ENCODE measurements at places on chromosomes 3 and 15. TPM values are rescaled to one million over a fixed set of nuclear protein-coding genes. Genes with fewer than 3 reads are reported as not detected.
A peak's percentile ranks its signal among the peaks of the same experiment; 100 is the strongest.

- peak overlapping the region; percentile 92 for H3K27ac ChIP-seq
- no peaks in the 10 kb centered on the region for H3K36me3 ChIP-seq
- H3K4me1 ChIP-seq = no peaks in the 10 kb centered on the region
- H3K4me3 ChIP-seq = no peak overlapping the region
- DNase-seq = no peak
These were observed 1.2 kb upstream of the WDR6 start for GRCh38 chr3:49005998-49006397.

GRCh38 chr3:158105119-158105709 is 1.0 kb downstream of the SHOX2 start:
- peak overlapping the region; percentile 37 for H3K4me3 ChIP-seq
- H3K4me1 ChIP-seq = no peaks in the 10 kb centered on the region
- H3K27ac ChIP-seq = no peak overlapping the region
- DNase-seq = peak; percentile 14
- no peaks in the 10 kb centered on the region for H3K36me3 ChIP-seq

CSPG5 gene
- total RNA-seq = 2.9 TPM

DNA sequence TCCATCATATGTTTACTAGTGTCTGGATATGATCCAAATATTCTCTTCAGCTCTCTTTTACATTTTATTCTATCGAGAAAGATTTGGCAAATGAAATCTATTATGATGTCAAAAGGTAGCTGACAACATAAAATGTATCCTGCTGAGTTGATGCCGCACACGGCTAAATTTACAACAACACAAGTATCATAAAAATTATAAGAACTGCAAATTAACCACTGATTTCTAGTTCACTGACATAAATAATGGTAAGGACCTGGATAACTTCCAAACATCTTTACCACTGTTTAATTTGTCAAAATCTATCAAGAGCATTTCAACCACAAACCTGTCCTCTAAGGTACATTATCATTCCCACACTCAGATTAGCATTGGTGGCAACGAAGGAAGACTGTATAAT is 244.5 kb downstream of the FOXP1 start:
- no peak overlapping the region for H3K4me3 ChIP-seq
- no peaks in the 10 kb centered on the region for H3K4me1 ChIP-seq
- no peak overlapping the region for H3K27ac ChIP-seq
- H3K36me3 ChIP-seq = no peaks in the 10 kb centered on the region

DNA sequence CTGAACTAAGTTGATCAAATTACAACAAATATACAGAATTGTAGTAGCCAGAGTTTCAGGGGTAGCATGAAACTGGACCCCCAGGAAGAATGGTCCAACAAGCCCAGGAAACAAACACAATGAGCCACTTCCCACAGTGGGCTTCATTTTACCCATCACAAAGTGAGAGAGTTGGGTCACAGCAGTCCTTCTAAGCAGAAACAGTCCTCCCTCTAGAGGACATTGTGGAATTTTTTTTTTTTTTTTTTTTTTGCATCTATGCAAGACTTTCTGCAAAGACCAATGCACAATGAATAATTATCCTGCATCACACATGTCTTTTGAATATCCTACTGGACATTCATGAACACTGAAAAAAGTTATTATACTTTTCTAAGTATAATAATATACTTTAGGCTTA is 73.8 kb upstream of the ATP13A5 start:
- H3K27me3 ChIP-seq = no peaks in the 10 kb centered on the region
- H3K4me1 ChIP-seq = no peaks in the 10 kb centered on the region
- no peaks in the 10 kb centered on the region for H3K36me3 ChIP-seq
- H3K27ac ChIP-seq = no peak overlapping the region
- DNase-seq = no peak
- no peak overlapping the region for H3K4me3 ChIP-seq

GRCh38 chr3:116618138-116618537 is 91.4 kb upstream of the TUSC7 start:
- no peak for DNase-seq
- no peak overlapping the region for H3K4me3 ChIP-seq
- H3K27ac ChIP-seq = no peak overlapping the region
- H3K4me1 ChIP-seq = no peaks in the 10 kb centered on the region
- no peaks in the 10 kb centered on the region for H3K27me3 ChIP-seq

GPR176 gene
- 5.6 TPM for total RNA-seq

GRCh38 chr15:33204087-33204486 is 9.6 kb upstream of the FMN1 start:
- DNase-seq = no peak
- H3K27ac ChIP-seq = no peak overlapping the region
- H3K4me3 ChIP-seq = no peak overlapping the region
- no peaks in the 10 kb centered on the region for H3K4me1 ChIP-seq

DNA sequence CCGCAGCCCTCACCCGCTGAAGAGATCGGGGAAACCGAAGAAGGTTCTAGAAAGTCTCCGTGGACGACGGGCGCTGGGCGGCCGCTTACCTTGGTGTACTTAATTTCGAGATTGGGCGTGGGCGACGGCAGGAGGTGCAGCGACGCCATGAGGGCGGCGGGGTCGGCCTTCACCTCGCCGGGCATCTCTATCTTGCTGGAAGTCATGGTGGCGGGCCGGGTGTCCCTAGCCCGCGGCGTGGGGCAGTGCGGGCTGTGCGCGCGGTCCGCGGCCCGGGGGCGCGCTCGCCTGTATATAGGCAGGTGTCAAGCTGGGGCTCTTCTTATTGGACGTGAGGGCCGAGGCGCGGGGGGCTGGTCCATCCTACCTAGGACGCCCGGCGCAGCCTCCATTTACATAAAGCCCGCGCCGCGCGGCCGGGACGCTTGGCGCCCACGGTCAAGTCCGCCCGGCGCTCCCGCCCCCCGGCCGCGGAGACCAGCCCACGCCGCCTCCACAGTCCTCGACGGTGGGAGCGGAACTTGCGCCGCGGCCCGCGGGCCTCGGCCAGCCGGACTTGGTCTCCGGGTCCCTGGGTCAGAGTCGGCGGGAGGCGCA is at the start of gene ALDH1A2:
ALDH1A2 (minus strand) TSS at position 267 of the 597 bp plus-strand sequence; CDS start at position 206, 61 bp downstream.
- H3K4me1 ChIP-seq = no peaks in the 10 kb centered on the region
- no peaks in the 10 kb centered on the region for H3K36me3 ChIP-seq
- no peaks in the 10 kb centered on the region for H3K27me3 ChIP-seq
- peak within 1 kb of the TSS; percentile 92 for H3K27ac ChIP-seq

GRCh38 chr3:18747383-18747782 is 322.2 kb upstream of the SATB1 start:
- no peaks in the 10 kb centered on the region for H3K27me3 ChIP-seq
- H3K27ac ChIP-seq = no peak overlapping the region
- no peak for DNase-seq
- no peak overlapping the region for H3K4me3 ChIP-seq

- H3K4me1 ChIP-seq = no peaks in the 10 kb centered on the region
- no peaks in the 10 kb centered on the region for H3K27me3 ChIP-seq
- no peak for DNase-seq
- H3K36me3 ChIP-seq = no peaks in the 10 kb centered on the region
- H3K27ac ChIP-seq = no peak overlapping the region
These were observed 15.1 kb upstream of the TIPARP start for GRCh38 chr3:156659260-156659659.

DCBLD2 gene
- 29.5 TPM for total RNA-seq

GRCh38 chr3:139457066-139457465 is 19.2 kb downstream of the RBP2 start:
- H3K4me1 ChIP-seq = no peaks in the 10 kb centered on the region
- no peak overlapping the region for H3K27ac ChIP-seq
- DNase-seq = no peak
- no peaks in the 10 kb centered on the region for H3K36me3 ChIP-seq
- H3K4me3 ChIP-seq = no peak overlapping the region

- no peaks in the 10 kb centered on the region for H3K36me3 ChIP-seq
- no peak overlapping the region for H3K27ac ChIP-seq
- no peak overlapping the region for H3K4me3 ChIP-seq
- H3K27me3 ChIP-seq = no peaks in the 10 kb centered on the region
These were observed 47.2 kb upstream of the MME start for GRCh38 chr3:155032918-155033317.

MSL2 gene
- 53.0 TPM for total RNA-seq

LDHAL6B gene
- not detected for total RNA-seq

STX19 gene
- not detected for total RNA-seq

ANKDD1A gene
- total RNA-seq = 0.59 TPM

DNA sequence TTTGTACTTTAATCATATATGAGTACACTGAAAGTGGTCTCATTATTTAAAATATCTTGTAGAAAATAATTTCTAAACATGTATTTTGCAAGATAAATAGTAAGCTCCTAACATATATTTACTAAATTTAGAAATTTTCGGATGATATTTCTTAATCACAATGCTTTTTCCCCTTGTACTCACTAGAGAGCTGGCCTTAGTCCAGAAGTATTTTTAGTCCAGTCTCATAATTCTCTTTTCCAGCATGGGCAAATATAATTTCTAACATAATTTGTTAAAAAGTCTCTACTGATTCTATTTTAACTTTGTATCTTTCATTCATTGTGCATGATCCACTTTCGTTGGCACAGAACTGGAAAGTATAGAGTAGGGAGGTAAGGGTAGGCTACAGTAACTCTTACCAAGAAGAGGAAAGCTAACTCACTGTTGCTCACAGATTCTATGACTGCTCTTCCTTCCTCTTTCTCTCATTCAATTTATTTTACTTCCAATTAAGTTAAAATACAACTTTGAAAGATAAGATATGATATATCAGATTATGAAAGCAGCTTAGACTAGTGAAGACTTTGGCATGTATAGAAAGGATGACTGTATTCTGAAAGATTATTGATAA is 39.3 kb downstream of the FGF7 start:
- H3K4me1 ChIP-seq = peaks cover 3% of the 10 kb centered on the region
- no peaks in the 10 kb centered on the region for H3K36me3 ChIP-seq
- H3K27ac ChIP-seq = peak overlapping the region; percentile 85

SPG21 gene
- total RNA-seq = 130 TPM

DUOXA1 gene
- 2.5 TPM for total RNA-seq

DNA sequence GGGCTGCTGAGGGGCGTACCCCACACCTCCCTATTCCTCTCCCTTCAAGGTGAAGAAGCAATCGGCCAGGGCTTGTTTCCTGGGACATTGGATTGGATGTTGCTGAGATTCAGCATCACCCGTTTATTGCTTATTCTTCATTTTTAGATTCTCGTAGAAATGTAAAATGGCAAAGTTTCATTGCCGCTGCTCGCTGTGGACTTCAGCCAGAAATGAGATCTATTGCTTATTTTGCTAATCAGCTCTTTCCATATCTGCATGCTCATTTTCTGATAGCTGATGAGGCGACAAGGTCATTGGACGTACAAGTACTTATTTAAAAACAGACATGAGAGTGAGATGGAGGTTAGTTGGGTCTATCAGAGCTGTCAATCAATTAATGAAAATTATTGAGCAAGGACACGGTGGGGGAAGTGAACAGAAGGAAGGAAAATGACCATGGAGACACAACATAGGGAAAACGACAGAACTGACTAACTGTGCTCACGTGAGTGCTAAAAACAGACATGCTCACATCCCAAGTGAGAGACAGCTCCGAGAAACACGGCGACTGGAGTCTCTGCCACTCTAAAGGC is 471.2 kb downstream of the NR2F2 start:
- H3K4me3 ChIP-seq = no peak overlapping the region
- no peak for DNase-seq
- H3K4me1 ChIP-seq = no peaks in the 10 kb centered on the region
- no peaks in the 10 kb centered on the region for H3K36me3 ChIP-seq
- no peak overlapping the region for H3K27ac ChIP-seq

GRCh38 chr3:3907023-3907422 is 107.8 kb downstream of the LRRN1 start:
- no peaks in the 10 kb centered on the region for H3K4me1 ChIP-seq
- no peak overlapping the region for H3K27ac ChIP-seq
- no peaks in the 10 kb centered on the region for H3K27me3 ChIP-seq

- no peak overlapping the region for H3K4me3 ChIP-seq
- no peaks in the 10 kb centered on the region for H3K27me3 ChIP-seq
- H3K27ac ChIP-seq = peak overlapping the region; percentile 51
- DNase-seq = no peak
- no peaks in the 10 kb centered on the region for H3K36me3 ChIP-seq
- H3K4me1 ChIP-seq = no peaks in the 10 kb centered on the region
These were observed 23.9 kb downstream of the EHD4 start for GRCh38 chr15:41948490-41948889.

DNA sequence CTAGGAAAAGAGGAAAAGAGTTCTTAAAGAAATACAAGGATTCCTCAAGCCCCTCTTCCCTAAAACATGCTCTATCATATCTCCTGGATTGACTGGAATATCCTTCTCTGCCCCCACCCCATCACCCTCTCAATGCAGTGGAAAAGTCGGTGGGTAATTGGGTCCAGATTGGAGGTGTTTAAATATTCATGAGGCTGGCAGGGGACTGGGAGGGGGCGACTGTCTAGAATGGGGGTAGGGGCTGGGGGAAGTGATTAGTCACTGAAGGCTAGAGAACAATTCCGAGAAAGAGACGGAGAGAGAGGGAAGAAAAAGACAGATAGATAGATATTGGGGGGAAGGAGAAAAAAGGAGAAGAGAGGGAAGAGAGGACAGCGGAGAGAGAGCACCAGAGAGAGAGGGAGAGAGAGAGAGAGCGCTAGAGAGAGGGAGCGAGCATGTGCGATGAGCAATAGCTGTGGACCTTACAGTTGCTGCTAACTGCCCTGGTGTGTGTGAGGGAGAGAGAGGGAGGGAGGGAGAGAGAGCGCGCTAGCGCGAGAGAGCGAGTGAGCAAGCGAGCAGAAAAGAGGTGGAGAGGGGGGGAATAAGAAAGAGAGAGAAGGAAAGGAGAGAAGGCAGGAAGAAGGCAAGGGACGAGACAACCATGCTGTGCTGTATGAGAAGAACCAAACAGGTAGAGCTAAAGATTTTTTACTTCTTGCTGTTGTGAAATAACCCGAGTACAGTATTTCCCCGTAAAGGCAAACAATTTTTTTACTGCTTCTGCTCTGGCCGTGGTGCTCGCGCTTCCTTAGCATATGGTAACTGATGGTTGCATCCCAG is at the start of gene GAP43:
GAP43 (plus strand) TSS at position 467 of the 825 bp plus-strand sequence; CDS start at position 647, 180 bp downstream.
- H3K27me3 ChIP-seq = no peaks in the 10 kb centered on the region
- no peak within 1 kb of the TSS for H3K27ac ChIP-seq
- peak; percentile 22 for DNase-seq

GRCh38 chr3:89116476-89116875 is 9.1 kb downstream of the EPHA3 start:
- no peak overlapping the region for H3K27ac ChIP-seq
- no peak overlapping the region for H3K4me3 ChIP-seq
- H3K27me3 ChIP-seq = no peaks in the 10 kb centered on the region
- no peak for DNase-seq

DNA sequence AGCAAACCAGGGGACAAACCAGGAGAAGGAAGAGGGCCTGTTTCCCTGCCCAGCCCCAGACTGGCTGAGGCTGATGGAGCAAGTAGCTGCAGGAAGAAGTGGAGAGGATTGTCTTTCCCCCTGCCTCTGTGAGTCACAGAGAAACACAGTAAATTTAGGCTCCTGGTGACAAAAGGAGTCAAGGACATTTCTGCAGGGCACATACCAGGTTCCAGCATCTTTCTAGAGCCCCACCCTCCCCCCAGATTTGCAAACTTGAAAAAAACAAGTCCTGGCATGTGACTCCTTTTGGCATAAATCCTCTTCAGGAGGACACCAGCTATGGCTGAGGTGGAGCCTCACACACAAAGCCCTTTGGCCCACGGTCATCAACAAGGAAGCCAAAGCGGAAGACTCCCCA is 17.8 kb downstream of the PLD1 start:
- no peaks in the 10 kb centered on the region for H3K4me1 ChIP-seq
- H3K4me3 ChIP-seq = no peak overlapping the region
- H3K27me3 ChIP-seq = no peaks in the 10 kb centered on the region
- no peak overlapping the region for H3K27ac ChIP-seq
